CD4-positive, alpha-beta T cell (primary cell): ENCODE measurements at places on chromosomes 7 and 10.

DNA sequence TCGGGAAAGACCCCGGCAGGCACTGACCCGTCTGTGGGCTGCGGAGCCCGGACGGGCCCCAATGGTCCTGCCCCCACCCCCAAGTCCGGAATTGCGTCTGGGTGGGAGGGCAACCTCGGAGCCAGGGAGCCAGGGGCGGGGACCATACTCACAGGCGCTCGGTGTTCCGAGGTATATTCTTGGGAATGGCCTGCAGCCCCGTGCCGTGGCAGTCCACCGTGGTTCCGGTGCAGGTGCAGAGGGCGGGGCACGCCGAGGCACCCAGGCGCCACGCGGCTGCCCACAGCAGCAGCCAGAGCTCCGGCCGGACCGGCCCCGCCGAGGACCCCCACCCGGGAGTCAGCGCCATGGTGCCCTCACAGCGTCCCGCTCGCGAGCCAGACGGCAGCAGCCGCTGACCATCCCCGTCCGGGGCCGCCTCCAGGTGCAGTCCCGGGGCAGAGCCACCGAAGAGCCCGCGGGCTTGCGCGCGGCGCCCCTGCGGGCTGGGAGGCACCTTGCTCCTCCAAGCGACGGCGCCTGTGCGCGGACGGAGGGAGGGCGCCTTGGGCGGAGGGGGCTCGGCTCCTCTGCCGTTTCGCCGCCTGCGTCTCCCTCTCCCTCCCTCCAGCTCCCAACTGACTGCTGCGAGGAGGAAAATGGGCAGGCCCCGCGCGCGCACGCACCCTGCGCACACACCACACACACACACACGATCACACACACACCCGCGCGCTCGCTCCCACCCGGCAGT lies at the start of gene SLIT1:
Gene SLIT1 (minus strand): TSS at position 634 of the 733 bp plus-strand sequence. CDS start 285 bp downstream, at position 349.
- no peak for DNase-seq

- DNase-seq: no peak
Measured at GRCh38 chr10:103145046-103145445, 48.0 kb downstream of the NT5C2 start.

GRCh38 chr10:17854044-17854652 lies 45.0 kb downstream of the MRC1 start:
- DNase-seq: no peak

DNA sequence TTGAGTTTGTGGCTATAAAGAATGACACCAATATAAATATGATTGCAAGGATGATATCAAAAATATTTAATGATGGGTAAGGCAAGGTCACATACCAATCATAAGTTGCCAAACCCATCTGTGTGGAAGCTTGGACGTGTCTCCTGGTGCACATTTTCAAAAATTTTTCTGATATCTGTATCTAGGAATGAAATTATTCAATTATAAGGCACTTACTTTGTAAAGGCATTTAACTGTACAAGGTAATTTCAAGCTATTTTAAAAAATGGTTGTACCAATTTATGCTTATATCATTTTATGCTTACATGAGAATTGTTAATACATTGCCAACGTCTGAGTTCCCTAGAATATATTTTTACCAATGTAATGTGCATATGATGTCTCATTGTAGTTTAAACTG lies 306.4 kb upstream of the CACNA2D1 start:
- DNase-seq: no peak

GRCh38 chr7:128938544-128939074 lies 882 bp downstream of the IRF5 start:
- peak; percentile 54 for DNase-seq

DNA sequence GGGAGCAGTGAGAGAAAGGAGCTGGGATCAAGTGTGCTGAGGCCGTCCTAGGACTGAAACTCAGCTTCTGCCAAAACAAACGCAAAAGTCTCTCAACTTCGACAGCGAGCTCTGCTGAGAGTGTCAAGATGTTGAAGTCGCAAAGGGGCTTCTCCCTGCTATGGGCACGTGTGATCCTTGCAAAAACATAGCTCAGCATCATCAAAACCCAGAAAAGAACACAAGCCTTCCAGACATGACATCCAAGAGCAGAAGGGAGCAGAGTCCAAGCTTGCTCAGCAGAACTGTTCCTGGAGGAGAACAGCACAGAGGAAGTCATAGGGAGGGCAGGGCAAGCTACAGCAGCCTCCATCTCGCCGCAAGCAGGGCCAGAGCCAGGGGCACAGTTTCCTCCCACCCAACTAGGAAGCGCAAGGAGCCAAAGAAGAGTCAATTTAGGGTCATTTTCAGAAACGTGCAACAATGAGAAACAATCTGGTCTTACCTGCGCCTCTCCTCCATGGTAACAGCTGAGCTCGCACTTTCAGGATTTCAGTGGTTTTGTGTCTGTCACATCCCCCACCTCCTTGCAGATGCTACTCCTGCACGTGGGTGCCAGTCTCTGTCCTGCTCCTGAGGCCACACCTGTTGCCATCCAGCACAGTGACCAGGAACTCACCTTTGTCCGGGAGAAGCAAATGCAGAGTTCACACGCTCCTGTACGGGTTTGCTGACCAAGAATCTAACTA lies 113.9 kb downstream of the DIP2C start:
- no peak for DNase-seq

- no peak for DNase-seq
Measured at GRCh38 chr7:92025260-92025659, 84.6 kb downstream of the AKAP9 start.

- no peak for DNase-seq
Measured at GRCh38 chr10:70664702-70665195, 7.6 kb upstream of the ADAMTS14 start.

DNA sequence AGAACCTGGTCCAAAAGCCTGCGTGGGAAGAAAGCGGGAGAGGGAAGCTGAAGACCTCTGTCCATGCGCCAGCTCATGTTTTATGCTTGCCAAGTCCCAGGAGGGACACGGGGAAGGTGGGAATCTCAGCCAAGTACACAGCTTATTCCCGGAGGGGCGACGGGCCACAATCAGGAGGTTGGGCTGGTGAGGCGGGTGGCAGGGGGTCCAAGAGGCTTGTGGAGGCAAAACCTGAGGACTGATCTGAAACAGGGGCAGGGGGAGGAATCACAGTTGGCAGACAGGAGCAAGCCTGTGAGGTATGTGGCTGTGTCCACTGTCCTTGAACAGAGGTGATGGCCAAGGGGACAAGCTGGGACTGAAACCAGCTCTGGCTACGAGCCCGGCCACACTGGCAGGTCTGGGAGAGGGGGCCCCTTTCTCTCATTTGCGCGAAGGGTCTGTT lies 38.0 kb upstream of the LEP start:
- no peak for DNase-seq

DNA sequence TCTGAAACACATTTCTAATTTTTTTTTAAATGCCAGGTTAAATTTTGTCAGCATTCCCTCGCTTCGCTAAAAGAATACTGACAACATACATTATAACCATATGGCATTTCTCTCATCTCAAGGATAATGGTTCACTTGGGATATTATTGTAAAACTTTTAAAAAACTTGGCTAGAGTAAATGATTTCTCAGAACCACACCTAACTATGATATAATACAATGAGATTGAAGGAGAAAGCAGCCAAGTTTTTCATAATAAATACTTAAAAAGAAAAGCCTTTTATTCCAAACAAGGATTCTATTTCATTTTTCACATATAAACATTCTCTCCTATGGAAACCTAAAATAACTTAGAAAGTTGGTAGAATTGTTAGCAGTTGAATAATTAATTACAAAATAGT lies 413.9 kb downstream of the HGF start:
- DNase-seq: no peak
